ENCODE measurements at places on chromosomes 4 and X.

GRCh38 chrX:46819136-46819535, 17.7 kb upstream of the RP2 start:
- DNase-seq, result no peak

DNA sequence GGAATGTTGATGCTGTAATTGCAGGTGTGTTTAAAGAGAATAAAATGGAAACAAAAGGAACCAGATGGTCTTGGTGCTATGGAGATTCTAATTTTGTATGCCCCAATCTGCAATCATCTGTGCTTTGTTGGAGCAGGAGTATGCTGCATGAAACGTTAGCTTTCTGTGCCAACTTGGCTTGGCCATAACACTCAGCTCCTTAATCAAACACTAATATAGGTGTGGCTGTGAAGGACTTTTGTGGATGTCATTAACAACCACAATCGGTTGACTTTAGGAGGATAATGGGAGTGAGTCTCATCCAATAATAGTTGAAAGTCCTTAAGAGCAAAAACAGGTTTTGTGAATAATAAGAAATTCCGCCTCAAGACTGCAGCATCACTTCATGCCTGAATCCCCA, 399.2 kb downstream of the NLGN4X start:
- no peak for DNase-seq

- DNase-seq, result no peak
These were observed 24.5 kb upstream of the SPP1 start for GRCh38 chr4:87950936-87951511.

DNA sequence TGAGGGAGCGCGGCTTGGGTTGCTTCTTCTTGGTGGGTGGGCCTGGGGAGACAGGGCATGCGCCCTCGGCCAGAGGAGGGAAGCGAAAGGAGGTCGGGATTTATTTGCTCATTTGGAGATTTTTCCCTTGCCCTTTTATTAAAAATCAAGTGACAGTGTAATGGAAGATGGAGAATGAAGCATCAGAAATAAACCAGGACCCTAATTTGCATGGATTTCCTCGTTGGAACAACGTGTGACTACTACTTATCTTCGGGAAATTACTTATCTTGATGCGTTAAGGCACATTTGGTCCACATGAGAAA, 709 bp upstream of the CLOCK start:
- no peak for DNase-seq

- DNase-seq, result no peak
These were observed 136.0 kb downstream of the GUCY2F start for GRCh38 chrX:109345856-109346255.

DNA sequence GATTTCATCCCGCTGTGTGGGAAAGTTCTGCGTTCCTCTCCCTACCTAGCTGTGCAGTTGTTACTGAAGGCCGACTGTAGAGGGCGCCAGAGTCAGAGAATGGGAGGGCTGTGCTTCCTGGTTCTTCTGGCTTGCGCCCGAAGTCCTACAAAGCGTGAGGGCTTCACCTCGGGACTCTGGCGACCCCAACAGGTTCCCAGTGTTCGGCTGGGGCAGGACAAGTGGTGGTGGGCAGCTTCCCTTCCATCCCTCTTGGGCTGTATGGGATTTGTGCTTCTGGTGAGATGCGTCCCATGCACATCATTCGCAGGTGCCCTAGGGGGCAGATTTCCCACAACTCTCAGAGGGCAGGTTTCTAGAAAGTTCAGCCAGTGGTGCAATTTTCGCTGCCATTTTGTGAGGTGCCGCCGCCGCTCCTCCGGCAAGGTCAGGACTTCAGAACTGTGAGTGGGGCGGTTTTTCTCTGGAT, 27.3 kb downstream of the CT45A1 start:
- DNase-seq, result peak; percentile 5

DNA sequence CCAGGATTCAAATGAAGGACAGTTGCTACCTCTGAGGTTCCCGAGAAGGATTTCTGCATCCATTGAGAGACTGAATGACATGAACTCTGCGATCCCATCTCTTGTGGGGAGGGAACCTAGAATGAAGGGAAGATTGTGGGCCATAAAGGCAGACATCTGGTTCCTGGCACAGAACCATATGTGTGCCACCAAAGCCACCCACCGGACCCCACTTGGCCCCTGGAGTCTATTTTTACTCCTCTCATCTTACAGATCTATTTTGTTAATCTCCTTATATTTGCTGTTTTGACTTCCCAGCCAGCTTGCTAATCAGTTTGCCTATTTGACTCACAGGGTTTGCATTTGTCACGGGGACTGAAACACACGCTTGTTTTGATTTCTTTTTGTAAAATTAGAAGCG, 7.3 kb downstream of the SOD3 start:
- DNase-seq, result no peak

DNA sequence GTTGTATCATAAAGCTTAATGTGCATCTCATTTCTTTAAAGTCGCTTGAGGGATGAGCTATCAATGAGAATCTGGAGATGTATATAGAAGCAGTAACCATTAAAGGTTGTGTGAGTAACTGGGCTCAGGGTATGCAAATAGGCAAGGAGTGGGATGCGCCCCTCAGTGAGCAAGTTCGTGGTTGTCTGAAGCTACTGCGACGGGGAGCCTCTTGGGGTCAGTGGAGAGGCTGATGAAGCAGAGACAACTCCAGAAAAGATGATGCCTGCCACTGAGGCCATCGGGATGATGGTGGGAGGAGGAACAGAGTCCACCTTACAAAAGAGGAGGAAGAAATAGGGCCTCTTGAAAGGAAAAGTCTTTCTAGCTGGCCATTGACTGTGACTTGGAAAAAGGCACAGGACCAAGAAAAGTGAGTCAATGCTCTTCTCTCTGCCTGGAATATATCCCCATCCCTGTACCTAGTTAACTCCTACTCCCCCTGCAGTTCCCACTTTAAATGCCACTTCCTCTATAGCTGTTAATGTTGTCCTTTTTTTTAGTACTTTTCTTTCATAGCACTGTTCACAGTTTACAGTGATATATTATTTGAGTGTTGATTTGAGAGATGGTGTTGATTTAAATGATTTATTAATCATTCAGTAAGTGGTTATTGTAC, 51.4 kb upstream of the LSM6 start:
- DNase-seq, result no peak

- DNase-seq, result no peak
These were observed 65.6 kb downstream of the ASB9 start for GRCh38 chrX:15204130-15204751.

- peak; percentile 0 for DNase-seq
These were observed 20.7 kb downstream of the PSAPL1 start for GRCh38 chr4:7414046-7414445.

- no peak for DNase-seq
These were observed 19.4 kb downstream of the MAGEC3 start for GRCh38 chrX:141857479-141857878.

- no peak for DNase-seq
These were observed 92.1 kb downstream of the SCD5 start for GRCh38 chr4:82706349-82707000.

GRCh38 chrX:43121637-43122036, 343.7 kb upstream of the PPP1R2C start:
- DNase-seq, result no peak

DNA sequence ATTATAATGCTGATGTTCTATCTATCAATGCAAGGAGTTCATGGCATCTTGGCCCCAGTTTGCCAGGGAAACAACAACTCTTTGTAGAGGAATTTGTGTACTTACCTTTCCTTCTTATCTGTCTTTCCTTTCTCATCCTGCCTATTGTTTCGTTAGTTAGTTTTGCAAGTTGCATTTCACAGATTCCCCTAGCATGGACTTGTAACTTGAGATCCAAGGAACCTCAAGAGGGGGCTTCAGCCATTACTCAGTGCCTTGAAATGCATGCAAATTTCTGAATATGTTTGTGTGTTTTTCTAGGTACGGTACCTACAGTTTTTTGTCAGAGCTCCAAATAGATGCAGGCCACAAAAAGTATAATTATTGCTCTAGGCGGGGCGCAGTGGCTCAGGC, 203.6 kb downstream of the LDB2 start:
- no peak for DNase-seq

- no peak for DNase-seq
These were observed 42.2 kb downstream of the CASK start for GRCh38 chrX:41881166-41881565.

GRCh38 chr4:37595875-37596680, 90.1 kb downstream of the RELL1 start:
- DNase-seq, result no peak

DNA sequence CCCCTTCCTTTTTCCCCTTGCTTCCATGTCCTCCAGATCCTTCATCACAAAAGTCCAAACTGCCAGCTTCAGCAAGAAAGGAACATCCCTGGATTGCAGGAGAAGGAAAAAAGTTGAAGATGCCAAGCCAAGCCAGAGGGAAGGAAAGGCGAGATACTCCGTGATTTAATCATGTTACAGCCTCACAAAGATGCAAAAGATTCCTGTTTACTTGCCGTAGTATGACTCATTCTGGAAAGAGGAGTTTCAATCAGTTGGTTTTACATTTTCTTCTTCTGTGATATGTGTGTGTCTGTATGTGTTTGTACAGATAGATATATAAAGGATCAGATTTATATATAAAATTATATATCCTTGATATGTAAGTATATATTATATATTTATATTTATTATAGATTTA, 69.3 kb downstream of the BTC start:
- DNase-seq, result no peak

- no peak for DNase-seq
These were observed 116.4 kb downstream of the PWWP3B start for GRCh38 chrX:106284431-106285025.

DNA sequence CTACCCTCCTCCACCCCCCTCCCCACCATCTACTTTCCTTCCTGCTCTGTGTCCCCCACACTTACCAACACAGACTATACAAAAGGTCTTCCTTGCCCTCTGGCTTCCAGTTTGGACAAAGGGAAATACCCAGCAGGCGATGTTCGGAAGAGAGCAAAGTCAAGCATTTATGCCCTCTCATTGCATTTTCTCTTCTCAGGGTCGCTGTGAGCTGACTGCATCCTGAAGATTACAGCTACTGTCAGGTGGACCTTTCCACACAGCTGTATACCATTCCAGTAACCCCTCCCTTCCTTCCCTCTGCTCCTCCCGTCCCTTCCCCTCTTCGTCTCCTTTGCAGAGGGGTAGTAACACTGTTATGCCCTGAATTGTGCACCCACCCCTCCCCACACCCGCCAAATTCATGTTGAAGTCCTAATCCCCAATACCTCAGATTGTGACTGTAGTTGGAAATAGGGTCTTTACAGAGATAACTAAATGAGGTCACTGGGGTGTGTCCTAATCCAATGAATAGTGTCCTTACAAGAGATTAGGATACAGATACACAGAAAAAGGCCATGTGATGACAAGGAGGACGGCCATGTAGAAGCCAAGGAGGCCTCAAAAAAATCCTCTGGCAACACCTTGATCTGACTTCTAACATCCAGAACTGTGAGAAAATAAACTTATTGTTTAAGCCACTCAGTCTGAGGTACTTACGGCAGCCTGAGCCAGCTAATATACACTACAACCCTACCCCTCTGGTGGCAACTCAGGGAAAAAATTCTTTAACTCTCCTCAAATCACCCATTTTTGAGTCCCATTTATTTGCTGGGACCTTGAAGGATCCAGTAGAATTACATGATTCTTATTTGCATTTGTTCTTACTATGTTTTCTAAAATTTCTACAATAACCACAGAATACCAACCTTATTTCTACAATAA, 11.7 kb downstream of the MORF4L2 start:
- DNase-seq, result no peak

DNA sequence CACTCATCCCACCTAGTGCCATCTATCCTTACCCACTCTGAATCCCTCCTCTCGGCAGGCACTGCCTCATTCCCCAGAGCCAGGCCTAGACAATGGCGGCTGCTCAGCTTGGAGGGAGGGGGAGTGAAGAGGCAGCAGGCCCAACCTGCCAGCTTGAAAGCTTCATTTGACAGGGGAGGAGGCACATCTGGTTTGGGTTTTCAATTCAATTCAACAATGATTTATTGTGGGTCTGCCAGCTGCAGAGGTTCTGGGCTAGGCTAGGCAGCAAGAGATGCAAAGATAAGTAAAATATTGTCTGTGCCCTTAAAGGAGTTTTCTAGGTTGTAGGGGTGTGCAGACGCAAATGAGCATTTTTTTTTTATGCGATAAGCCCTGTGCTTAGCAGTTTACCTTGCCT, 58.5 kb downstream of the RTL9 start:
- DNase-seq, result no peak

DNA sequence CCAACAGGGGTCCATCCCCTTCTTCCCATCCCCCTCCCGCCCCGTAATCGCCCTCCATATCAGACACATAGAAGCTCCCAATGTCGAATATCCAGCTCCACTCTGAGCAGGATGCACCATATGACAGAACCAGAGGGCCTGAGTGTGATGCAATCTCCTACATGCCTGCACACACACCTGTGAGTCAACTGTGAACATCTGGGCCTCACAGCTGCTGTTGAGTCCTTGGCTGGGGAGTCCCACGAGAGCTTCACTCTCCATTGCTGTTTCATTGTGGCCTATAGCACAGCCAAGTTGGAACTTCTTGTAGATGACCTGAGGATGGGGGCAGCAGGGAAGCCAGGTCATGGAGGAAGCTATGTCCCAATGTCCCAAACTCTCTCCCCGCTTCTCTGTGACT, 8.2 kb downstream of the SLC38A5 start:
- no peak for DNase-seq

GRCh38 chrX:7927259-7928167, at the start of gene PNPLA4:
Gene PNPLA4, minus strand, starts transcription at chrX:7927413. Its CDS starts 1,294 bp downstream, at chrX:7926119.
- no peak for DNase-seq

DNA sequence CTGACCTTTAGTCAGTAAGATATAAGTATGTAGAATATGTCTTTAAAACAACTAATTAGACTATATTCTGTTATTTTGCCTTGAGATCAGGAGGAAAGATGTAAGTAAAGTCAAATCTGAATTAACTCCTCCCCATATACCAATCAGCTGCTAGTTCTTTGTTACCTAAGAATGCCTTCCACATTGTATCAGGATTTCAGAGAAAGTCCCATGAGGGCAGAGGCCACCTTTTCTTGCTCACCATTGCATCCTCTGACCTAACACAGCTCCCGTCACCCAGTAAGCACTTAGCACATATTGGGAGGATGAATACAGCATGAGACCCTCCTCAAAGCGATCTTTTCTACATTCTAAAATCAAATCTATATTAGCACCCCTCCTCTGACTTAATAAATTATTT, 87.0 kb downstream of the COL25A1 start:
- no peak for DNase-seq

GRCh38 chr4:134708026-134708425, 506.4 kb upstream of the PABPC4L start:
- DNase-seq, result no peak

DNA sequence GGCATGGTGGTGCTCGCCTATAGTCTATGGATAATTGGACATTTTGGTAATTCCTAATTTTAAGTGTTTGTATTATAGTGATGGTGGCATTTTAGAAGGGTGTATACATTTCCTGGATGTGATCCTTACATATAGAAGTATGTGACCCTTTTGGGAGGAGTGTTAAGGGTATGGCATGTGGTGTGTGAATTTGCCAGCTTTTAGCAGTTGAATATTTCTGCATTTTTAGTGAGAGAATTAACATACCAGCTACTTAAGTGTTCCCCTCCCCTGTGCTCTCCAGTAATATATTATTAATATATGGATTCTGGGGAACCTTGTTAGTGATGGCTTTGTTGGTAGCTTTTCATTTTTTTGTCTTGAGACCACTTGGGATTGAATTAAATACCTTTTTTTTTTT, 55.3 kb downstream of the STAG2 start:
- DNase-seq, result no peak

Measured in D721Med (cell line).